CD4-positive, alpha-beta T cell treated with Interferon alpha-2 for 1 hour (primary cell): ENCODE measurements at places on chromosomes 13 and 19.

- no peak for DNase-seq
Measured at GRCh38 chr19:30865511-30865910, 483.7 kb downstream of the TSHZ3 start.

DNA sequence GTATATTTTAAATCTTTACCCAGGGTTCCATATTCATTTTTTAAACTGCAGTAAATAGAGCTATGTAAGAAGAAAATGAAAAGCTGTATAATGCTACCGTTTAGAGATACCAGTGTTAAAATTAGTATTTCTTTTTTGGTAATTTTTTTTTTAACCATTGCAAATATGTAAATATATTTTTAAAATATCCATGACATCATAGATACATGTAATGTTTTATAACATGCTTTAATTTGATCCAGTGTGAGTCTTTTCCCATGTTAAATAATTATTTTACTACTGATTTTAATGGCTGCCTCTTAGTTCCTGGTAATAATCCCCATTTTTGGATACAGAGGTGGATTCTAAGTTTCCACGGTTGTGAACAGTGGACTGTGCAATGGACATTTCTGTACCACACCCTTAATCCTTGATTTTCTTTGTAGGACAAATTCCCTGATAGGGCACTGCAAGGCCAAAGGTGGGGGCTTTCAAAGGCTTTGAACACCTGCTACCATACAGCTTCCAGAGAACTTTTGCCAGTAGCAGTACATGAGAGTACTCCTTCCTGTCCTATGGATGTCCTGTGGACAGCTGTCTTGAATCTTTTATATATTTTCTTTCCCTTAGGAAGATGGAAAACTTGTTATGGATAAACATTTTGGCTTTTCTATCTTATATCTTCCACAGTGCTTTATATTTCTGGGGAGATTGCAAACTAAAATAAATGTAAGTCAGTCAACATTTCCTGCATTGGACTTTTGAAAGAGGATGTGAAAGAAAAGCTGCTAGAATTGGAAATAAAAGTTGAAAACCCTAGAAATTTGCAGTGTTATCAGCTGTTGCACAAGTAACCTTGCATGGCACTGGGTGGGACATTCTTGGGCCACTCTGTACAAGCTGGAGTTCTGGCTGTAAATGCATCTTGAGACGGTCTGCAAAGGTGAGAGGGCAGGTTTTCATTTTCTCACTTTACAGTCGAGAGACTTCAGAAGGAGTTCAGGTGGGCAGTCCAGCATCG lies 46.8 kb downstream of the ARHGEF7 start:
- no peak for DNase-seq

- DNase-seq, result no peak
Measured at GRCh38 chr19:4232614-4233281, 3.4 kb downstream of the EBI3 start.

DNA sequence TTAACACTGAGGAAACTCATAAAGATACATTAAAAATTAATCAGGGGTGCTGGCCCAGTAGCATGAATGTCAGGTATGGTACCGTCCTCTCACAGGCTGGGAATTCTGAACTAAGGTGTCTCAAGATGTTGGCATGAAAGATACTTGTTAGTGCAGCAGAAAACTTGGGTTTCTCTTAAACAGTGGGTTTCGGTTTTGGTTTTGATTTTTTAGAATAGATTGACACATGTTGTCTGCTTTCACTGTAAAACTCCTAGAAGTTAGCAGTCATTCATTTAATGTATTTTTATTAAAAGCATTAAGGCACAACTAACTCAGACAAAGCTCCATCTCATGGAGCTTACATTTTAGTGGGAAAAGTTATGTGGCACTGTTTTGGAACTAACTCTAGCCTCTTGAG lies 3.5 kb upstream of the OBI1 start:
- DNase-seq, result peak; percentile 30

DNA sequence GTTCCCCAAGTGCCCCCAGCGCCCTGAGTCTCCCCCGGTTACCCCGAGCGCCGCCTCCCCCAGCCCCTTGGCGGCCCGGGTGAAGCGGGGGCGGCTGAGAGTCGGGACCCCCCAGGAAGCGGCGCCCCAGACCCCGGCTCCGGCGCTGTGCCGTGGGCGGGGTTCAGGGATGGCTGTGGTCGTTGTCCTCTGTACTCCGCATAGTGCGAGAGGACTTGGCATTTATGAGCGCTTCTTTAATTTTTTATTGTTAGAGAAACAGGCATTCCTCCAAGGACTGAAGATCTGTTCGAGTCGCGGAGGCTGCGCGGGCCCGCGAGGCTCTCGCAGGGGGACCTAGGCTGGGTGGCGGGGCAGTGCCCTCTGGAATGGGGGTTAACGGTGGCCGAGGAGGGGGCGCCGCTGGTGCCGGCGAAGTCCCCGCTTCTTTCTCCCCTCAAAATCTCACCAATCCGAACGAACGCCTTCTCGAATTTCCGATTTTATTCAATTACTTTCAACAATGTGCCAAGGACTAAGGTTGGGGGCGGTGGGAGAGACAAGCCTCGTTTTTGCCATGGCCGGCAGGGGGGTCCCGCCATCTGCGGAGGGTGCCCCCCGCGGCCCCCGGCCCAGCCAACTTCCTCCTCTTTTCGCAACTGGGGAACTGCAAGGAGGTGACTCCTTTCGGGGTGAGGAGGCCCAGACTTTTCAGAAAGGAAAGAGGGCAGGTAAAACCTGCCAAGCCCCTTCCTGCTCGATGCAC lies 596 bp upstream of the GJB2 start:
- DNase-seq, result peak; percentile 11

GRCh38 chr13:77349365-77349764 lies 22.5 kb upstream of the MYCBP2 start:
- no peak for DNase-seq

- DNase-seq, result no peak
Measured at GRCh38 chr13:29847501-29847983, 2.9 kb downstream of the UBL3 start.

DNA sequence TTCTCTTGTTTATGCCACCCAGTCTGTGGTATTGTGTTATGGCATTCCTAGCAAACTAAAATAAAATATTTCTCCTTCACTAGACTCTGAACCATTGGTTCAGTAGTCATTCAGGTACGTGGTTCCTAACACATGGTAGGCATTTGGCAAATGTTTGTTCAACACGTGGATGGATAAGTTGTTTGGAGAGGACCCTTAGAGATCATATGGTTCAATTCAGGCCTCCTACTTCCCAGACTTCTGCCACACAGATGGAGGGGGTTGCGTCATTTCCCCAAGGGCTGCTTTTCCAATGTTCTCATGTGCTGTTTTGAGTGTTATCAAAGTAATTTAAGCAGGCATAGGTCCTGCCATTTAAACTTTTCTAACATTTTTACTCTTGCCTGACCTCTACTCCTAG lies 6.7 kb downstream of the CXCL17 start:
- no peak for DNase-seq

DNA sequence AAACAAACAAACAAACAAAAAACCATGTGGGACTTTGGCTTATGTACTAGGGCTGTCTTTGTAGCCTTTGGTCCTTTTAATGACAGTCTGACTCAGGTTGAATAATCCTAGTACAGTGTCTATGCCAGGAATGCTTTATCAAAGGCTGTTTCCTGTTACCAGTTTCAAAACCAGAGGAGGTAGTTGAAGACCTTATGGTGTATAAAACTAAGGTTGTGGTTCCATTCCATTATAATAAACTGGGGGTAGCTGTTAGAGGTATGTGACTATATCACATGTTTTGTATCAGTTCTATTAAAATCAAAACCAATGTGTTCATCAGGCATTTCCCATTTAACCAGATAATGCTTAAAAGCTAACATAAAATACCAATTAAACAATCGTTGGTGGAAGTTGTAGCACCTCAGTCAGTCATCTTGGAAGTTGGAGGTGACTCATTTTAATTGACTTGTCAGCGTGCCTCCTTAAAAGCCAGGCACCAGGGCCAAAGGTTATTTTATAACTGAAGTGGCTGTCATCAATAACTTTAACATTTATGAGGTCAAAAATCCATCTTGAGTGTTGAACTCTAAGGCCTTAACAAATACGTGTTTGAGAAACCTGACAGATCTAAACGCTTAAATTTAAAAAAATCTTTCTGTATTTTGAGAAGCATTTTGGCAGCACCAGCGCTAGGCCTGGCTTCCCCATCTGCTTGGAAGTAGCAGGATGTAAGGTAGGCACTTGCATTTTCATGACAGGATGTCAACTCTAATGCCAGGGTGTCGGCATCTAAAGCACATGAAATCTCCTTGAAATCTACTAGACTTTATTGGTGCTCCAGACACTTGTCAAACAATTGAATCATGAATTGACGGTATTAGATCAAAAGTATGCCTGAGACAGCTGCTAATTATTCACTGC lies 162.5 kb downstream of the LMO7 start:
- no peak for DNase-seq

- peak; percentile 84 for DNase-seq
Measured at GRCh38 chr19:18932216-18932841, 8.7 kb downstream of the HOMER3 start.

GRCh38 chr13:63075126-63075525 lies 1659.5 kb upstream of the PCDH20 start:
- no peak for DNase-seq

GRCh38 chr13:22926748-22927400 lies 253.9 kb upstream of the SGCG start:
- no peak for DNase-seq

- no peak for DNase-seq
Measured at GRCh38 chr19:48777720-48778119, 22.4 kb downstream of the FGF21 start.

GRCh38 chr13:28654276-28654675 lies 4.7 kb upstream of the POMP start:
- no peak for DNase-seq

DNA sequence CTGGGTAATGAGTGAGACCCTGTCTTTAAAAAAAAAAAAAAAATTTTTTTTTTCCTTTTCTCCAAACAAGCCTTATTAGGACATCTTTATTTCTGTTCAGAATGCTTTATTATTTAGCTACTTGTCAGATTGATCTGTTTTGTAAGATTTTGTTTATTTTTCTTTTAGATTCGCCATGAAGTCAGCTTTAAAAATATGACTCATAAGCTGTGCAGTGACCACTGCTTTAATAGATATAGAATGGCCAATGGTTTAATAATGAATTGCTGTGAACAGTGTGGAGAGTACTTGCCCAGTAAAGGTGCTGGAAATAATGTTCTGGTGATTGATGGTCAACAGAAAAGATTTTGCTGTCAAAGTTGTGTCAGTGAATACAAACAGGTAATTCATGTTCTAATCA lies 47.7 kb downstream of the ZMYM2 start:
- no peak for DNase-seq

GRCh38 chr19:57233207-57233606 lies 2.4 kb downstream of the AURKC start:
- no peak for DNase-seq

GRCh38 chr13:78976696-78977095 lies 317.7 kb upstream of the OBI1 start:
- no peak for DNase-seq

DNA sequence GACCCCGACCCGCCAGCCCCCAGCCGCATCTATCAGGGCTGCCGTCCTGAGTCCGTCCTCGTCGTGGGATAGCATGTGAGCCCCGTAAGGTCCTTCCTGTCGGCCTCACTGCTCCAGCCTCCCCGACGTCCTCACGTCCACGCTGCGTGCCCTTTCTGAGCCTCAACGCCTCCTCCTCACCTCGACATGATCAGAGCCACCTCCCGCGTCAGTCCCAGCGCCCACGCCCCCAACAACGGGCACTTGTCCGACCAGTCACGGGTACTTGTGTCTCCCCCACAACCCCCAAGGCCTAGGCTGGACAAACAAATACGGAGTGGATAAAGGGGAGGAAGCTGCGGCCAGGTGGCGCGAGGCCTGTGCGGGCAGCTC lies 665 bp downstream of the ZNF497 start:
- no peak for DNase-seq

DNA sequence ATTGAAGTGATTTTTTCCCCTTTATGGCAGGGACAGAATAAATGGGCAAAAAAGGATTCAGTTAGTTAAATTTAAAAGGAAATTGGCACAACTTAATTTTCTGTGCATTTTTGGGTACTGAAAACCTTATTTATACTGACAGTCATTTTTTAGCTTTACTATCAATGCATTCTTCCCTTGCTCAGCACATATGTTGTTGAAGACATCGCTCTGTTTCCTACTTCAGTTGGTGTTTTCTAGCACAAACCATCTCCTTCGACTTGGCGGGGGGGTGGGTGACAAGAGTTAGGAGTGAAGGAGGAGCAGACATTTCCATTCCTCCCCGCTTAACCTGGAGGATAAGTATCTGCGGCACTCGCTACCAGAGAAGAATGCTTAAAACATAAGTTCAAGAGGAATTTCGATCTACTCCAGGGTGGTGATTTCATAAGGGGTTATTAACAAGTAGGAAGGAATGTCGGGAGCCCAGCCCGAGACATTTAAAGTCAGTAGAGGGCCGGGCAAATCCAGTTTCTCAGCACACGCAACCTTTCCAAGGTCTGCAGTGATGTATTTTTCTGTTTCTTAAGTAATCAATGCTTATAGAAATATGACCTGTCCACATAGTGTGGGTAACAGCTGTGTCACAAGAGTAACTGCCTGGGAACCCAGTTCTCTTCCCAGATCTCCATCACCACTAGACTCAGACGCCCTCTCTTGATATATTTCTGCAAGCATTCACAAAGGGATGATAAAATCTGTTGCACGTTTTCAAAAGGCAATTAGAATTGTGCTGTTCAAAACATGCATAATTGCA lies 525.8 kb downstream of the MYO16 start:
- no peak for DNase-seq

DNA sequence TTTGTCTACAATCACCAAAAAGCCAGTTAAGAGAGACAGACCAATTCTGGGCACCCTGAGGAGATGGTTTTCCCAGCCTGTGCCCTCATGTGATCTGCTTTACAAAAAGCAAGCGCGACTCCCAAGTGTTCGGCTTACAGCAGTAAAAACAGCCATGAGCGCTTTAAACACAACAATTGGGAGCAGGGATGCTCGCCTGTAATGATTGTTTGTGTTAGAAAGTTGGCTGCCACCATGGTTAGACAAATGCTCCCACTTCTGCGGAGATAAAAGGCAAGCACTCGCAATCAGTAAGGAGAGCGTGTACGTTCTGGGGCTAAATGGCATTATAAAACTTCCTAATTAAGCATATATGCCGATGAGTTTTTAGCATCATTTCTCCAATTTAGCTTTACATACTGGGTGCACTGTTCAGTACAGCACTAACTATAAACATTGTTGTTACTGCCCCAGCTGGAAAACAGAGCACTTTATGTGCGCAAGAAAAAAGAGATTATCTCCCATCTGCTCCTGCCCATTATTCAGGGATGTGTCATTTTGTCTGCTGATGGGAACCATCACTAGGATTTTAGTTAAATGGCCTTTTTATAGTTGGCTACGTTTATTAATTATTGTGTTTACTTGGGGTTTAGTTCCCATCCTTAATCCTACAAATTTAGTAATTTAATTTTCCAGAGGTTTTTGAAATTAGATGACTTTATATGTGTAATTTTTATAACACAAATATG lies 309.3 kb upstream of the MAB21L1 start:
- DNase-seq, result no peak
